Brain microvascular endothelial cell (primary cell): ENCODE measurements at places on chromosomes 1 and 21.

DNA sequence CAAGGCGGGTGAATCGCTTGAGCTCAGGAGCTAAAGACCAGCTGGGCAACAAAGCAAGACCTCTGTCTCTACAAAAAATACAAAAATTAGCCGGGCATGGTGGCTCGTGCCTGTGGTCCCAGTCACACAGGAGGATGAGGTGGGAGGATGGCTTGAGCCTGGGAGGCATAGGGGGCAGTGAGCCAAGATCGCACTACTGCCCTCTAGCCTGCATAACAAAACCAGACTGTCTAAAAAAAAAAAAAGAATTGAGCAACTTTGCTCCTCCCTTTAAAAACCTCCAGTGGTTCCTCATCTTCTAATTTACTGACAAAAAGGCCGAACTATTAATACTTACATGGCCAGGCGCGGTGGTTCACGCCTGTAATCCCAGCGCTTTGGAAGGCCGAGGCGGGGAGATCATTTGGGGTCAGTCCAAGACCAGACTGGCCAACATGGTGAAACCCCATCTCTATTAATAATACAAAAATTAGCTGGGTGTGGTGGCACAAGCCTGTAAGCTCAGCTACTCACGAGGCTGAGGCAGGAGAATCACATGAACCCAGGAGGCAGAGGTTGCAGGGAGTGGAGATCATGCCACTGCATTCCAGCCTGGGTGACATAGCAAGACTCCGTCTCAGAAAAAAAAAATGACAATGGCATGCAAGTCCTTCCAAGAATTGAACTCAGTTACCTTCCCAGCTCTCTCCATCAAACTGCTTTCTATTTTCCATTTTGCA, 4.4 kb downstream of the ACBD3 start:
- peak; percentile 33 for DNase-seq

DNA sequence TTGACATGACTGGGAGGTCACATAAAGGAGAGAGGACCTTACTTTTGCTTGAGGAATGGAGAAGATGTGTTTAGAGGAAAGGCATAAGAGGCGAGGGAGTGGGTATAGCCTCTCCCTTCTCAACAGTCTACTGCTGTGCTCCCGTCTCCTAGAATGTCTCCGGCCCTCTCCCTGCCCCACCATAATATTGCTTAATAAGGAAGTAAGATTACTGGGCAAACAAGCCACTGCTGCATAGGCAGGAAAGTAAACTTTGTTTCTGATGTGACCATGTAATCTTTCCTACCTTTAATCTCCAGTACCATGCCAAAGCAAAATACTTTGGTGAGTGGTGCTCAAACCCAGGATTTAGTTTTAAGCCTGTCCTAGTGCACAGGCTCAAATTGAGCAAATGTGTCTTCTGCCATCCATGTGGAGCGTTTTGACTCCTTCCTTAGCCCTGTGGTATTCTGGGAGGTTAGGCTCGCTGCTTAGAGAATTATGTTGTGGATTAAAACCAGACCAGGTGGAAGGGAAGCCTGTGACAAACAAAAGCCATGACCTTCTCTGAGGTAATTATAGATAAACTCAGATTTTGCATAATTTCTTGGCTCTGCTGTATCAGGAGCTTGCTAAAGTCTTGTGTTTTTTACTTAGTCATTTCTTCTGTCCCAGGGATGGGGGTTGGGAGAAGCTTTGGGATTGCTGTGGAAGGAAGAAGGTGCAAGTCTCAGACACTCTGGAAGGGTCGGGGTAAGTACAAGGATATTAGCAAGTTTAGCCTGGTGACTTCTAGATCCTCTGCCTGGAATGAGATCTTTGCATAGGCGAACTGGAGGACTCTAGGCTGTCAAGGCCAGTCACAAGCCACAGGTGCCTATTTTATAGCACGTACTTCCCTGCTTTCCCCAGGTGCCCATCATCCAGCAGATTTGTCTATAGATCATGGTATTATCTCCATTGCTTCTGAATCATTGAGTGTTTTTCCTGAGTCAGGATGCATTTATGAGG, 34.5 kb upstream of the DIPK1A start:
- no peak for DNase-seq

- no peak for DNase-seq
Observed at GRCh38 chr1:37954316-37954971, 7.6 kb upstream of the INPP5B start.

DNA sequence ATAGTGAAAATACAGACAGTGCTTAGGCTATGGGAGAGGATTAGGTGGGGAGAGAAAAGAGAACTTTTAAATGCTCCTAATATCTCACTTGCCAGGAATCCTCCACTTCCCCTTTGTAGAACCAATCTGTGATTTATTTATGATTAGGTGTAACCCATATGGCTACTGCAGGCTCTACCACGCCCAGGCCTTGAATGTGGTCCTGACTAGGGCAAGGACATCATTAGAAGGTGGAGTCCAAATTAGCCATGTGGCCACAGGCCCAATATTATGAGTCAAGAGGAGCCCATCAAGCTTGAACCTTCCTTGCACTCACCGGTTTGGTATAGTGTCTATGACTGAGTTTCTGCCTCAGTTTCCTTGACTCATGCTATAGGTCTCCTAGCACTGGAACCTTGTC, 141.4 kb downstream of the HMGB4 start:
- DNase-seq = no peak

DNA sequence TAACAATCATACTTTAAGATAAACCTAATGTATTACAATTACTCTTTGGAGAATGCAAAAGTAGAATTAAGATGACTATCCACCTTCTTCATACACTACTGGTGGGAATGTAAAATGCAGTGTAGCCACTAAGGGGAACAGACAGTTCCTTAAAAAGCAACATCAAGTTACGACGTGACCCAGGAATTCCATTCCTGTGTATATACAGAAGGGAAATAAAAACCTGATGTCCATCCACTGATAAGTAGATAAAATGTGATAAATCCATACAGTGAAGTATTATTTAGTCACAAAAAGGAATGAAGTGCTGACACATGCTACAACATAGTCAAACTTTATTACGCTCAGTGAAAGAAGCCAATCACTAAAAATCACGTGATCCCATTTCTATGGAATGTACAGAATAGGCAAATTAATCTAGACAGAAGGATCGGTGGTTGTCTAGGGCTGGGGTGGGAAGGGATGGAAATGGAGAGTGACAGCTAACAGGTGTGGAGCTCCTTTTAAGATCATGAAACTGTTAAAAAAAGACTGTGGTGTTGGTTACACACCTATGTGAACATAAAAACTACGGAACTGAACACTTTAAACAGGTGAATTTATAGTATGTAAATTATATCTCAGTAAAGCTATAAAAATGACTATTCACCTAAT, 42.1 kb downstream of the NRIP1 start:
- no peak for DNase-seq

- DNase-seq = no peak
Observed at GRCh38 chr1:198187973-198188588, 31.3 kb downstream of the NEK7 start.

- no peak for DNase-seq
Observed at GRCh38 chr1:234393190-234393589, 19.9 kb downstream of the COA6 start.

DNA sequence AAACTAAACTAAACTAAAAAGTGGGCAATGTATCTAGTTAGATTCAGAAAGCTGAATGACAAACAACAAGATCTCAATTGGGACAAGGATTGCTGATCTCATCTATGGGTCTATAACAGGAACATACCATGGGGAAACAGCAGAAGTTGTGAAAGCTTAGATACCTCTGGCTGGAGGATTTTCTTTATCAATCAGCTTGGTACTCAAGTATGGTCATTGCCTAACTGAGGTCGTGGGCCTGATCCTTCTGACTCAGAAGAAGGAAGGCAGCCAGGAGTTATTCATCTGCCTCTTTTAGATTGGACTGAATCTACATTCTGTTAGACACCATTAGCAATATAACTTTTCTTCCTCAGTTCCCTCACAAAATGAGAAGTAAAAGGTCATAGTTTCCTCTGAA, 39.7 kb downstream of the DNTTIP2 start:
- DNase-seq = peak; percentile 78

DNA sequence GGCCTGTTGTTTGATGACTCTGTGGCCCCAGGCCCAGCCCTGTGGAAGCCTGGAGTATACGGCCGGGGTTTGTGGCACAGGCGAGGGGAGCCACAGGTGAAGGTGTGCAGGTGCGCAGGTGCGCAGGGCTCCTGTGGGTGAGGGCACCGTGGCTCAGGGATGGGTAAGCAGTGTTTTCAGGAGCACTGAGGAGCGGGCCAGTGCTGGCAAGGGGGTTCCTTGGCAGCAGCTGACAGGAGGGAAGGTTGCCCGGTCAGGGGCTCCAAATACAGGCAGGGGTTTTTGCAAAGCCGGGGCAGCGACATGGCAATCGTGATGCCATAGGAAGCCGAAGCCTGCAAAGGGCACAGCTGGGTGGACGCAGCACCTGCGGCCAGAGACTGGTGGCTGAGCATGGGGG, 20.7 kb downstream of the AGPAT3 start:
- no peak for DNase-seq

- DNase-seq = no peak
Observed at GRCh38 chr1:101566883-101567538, 330.2 kb downstream of the S1PR1 start.

DNA sequence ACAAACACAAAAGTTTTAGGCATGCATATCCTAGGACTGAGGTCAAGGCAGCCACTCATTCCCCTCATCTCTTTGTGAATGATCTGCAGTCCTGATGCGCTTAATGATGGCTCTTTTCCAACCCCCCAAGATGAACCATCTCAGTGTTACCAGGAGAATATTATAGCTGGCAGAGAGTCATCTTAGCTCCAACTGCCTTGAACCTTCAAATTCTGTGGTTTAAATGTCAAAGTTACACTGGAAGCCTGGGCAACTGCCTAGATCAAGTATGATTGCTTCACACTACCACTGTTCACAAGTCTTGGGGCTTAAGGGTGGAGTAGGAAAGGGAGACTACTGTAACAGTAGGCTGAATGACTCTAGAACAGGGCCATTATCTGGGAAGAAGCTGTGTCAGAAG, 8.0 kb upstream of the MYBPHL start:
- DNase-seq = no peak

DNA sequence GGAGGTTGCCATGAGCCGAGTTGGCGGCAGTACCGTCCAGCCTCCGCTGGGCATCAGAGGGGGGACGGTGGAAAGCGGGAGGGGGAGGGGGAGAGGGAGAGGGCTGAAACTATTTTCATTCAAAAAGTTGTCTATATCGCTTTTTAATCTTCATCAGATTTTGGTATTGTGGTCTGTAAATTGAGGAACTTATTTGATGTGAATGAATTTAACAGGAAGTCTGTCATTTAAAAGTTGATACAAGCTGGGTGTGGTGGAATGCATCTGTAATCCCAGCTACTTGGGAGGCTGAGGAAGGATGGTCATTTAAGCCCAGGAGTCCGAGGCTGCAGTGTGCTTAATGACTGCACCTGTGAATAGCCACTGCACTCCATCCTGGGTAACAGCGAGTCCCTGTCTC, 3.0 kb upstream of the EPHX4 start:
- no peak for DNase-seq

- no peak for DNase-seq
Observed at GRCh38 chr1:998745-998994, 1.2 kb downstream of the HES4 start.

GRCh38 chr21:32360401-32360975, 32.3 kb downstream of the URB1 start:
- DNase-seq = no peak

DNA sequence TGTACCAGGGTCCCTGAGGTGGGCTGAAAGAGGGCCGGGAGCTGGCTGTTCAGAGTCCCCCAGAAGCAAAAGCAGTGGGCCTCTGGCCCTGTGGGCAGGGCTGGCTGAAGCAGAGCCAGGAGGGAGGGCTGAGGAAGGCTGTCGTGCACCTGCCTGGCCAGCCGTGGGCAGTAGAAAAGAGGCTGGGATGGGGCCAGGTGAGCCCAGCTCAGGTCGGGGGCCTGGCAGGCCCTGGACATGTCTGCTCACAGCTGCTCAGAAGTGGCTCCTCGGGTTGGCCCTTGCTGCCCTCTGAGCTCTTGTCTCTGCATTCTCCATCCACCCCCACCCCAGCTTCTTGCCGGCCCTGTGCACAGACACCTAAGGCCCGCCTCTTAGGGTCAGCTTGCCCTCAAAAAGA, 60.0 kb downstream of the TCP10L start:
- DNase-seq = no peak
